ENCODE measurements at places on chromosomes 3 and 15.

DNA sequence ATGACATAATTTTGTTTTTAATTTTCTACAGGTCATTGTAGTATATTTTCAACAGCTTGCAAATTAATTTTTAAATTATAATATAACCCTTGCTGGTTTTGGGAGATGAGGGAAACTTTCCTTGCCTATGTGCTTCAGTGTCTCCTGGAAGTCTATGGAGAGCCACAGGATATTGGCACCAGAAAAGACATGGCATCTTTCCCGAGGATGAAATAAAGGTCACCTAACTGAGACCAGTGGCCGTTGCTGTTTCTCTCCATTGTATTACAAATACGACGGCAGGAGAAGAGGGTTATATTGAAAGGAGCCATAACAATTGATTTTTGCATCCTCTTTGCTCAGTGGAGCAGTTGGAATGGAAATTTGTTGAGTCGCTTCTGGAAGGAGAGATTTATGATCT is 19.9 kb upstream of the AQP9 start:
- no peak for DNase-seq

DNA sequence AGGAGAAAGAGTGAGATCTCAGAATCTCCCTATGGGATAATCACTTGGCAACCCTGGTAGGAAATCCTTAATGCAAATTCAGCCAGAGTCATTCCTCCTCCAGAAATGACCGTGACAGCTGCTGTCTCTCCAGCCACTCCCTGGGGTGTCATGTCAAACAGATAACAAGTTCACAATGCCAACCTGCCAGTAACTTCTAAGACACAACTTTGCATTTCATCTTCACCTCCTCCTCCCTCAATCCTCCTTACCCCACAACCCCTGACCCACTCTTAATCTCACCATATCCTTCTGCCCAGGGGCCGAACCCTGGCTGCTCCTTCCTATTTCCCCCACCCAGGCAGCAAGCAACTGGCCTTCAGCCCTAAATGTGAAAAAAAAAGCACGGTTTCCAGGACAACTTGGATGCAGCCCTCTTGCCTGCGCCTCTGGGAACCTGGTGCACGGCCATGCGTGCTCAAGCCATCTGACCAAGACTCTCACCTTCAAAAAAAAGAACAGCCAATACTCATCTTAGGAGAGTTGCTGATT is 166.0 kb downstream of the NTRK3 start:
- DNase-seq, result no peak

DNA sequence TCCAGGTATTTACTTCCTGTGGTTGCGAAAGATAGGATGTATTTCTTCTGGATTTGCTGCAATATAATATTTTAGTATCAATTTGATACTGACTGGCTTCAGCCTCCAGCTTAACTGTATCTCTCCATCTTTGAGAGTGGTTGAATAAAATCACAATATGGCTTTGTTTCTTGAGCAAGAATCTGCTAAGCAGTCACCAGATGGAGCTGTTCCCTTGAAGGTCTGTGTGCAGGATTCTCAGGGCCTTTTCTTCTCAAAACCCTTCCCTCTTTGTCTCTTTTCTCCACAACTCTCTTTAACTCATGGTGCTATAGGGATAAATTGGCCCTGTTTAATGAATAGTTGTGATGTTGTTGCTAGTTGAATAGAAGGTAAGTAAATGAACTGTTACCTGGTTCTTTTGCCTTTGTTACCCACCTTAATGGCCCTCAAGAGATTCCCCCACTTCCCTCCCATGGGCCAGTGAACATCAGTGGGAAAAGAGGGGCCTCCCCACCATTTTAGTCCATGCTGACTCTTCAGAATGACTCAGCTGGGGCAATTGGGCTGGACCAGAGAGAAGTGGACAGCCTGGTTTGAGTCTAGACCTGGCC is 34.8 kb upstream of the RAB6B start:
- peak; percentile 63 for DNase-seq

- DNase-seq, result no peak
These were observed 644.2 kb downstream of the GRM7 start for GRCh38 chr3:7504886-7505775.

DNA sequence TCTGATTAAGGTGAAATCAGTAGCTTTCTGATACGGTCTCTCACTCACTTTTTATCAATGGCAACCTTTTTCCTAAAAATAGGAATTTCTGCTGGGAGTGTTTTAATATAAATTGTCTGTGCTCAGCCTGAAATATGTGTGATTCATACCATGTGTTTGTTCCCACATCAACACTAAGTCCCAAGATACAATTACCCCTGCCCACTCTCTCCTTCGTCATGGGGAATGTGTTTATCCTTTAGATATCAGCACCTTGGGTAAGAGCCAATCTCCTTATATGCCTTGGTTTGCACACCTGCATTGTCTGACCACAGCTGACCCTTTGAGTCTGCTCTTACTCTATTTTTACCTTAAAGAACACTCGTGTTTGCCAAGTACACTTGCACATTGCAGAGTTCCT is 356.4 kb downstream of the LPP start:
- DNase-seq, result no peak

Data from renal cortex interstitium (tissue), 15 donors.